Muscle of leg (tissue), 16 donors: ENCODE measurements at places on chromosomes 11 and 22. TPM values are rescaled to one million over a fixed set of nuclear protein-coding genes. Genes with fewer than 3 reads are reported as not detected.

KDM4E gene
- total RNA-seq, result not detected

DNA sequence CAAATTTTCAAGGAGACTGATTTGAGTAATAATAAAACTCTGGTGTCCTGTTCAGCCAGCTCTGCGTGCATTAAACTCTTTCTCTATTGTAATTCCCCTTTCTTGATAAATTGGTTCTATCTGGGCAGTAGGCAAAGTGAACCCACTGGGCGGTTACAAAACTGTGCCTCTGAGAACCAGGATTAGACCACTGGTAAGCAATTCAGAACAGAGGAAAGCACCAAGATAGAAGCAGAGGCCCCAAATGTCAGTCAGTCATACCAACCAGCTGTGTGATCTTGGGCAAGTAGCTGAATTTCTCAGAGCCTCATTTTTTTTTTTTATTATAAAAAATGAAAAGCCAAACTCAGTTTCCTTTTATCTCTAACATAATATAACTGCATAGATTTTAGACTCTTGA is 54.9 kb downstream of the TRIM44 start:
- DNase-seq, result no peak

DNA sequence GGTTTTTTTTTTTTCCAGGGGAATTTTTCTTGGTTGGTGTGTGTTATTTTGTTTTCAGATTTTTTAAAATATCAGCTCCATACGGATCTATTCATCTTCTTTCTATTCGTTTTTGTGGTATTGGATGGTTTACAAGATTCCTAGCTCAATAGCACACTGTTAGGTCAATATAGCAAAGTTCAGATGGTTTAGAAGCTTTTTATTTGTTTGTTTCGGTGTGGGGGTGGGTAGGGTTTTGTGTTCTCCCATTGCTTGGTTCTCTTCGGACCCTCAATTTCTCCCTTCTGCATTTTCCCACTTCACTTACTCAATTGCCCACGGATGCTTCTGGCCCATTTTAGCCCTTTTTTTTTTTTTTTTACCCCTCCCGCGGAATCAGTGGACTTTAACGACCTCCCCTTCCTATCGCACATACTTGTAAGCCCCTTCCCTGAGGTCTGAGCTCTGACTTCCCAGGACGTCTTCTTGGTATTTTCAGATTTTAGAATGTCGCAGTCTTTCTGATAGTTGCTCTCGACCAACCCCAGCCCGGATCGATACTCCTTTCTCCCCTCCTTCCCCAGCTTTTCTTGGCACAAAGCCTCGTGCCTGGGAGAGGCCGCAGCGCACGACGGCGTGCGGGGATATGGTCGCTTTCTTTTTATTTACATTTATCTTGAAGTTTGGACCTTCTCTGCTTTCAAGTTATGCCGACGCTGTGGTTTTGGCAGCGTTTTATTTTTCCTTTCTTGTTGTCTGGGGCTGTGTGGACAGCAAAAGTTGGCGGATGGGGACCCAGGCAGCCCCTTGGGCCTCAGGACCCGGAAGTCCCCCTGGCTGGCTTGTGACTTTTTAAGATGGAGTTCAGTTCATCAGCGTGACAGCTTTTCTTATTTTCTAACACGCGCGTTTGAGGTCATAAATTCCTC is 4.4 kb upstream of the SPDYC start:
- DNase-seq, result peak; percentile 52

GRCh38 chr11:23236826-23237555 is 376.7 kb upstream of the CCDC179 start:
- no peak for DNase-seq

- DNase-seq, result peak; percentile 28
Measured at GRCh38 chr22:28999919-29000556, 61.6 kb downstream of the C22orf31 start.

RAG1 gene
- total RNA-seq, result 5.8 TPM

DNA sequence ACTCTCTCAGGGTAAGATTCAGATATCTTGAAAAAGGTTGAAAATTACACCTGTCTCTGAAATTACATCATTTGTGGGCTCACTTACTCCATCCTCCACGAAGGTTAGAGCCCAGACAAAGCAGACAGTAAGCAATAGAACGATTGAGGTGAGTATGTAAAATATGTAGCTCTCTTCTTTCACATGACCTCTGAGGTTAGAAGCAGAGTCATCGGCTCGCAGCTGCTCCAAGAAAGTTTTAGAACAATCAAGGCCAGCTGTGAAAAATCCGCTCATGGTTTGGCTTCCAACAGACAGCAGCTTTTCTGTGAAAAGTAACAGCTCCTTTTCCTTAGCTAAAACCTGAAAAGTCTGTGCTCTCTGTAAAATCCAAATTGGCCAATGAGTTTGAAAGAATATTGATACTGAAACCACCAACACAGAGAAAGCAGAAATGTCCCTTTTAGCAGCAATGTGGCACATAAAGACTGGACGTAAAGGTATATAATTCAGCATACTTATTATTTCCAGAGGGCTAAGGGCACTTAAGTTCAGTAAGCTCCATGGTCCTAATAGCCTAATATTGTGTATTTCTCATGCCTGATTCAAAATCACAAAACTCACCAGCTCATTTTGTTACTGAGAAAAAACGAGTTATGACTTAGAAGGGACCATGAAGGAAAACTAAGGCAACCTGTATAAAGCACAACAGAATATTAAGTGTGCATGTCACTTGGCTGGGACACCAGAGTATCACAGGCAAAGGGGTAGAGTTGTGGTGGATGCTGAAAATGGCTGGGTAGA is 78.2 kb downstream of the FAM76B start:
- DNase-seq, result peak; percentile 84

DNA sequence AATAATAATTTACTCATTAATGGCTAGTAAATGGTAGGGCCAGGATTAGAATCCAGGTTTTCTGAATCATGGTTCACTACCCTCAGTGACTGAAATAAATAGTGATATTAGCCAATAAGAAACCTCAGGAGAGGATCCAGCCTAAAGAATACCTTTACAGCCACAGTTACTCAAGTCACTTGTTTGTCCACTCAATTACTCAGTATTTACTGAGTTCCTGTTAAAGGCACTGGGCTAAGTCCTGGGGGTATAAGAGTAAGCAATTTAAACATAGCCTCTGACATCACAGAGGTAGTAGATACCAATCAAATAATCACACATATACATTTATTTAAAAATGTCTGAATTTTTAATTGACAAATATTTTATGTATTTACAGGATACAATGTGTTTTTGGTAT is 56.8 kb upstream of the GAB2 start:
- DNase-seq, result no peak

- no peak for DNase-seq
Measured at GRCh38 chr22:22995166-22995565, 75.2 kb upstream of the GNAZ start.

- no peak for DNase-seq
Measured at GRCh38 chr11:16783321-16783801, 44.9 kb downstream of the C11orf58 start.

SIDT2 gene
- total RNA-seq, result 14.8 TPM

OR4D11 gene
- not detected for total RNA-seq

DNA sequence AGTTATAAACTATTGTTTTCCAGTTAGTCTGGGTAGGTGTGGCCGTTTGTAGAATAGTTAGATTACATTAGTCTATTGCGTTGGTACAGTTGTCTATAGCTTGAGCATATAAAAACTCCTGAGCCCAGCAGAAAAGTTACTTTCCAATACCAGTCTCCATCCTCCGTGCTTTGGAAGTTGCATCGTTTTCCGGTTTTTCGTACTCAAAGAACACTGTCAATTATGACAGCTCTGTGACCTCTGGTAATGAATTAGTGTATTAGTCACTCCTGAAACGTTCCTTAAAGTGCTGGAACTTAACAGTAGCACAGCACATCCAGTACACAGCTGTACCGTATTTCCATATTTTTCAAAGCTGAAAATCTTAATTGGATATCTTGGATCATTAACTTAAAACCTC is 808 bp upstream of the MSANTD2 start:
- DNase-seq, result peak; percentile 52

CTSD gene
- 56.9 TPM for total RNA-seq

GRCh38 chr11:15911377-15912044 is 444.8 kb downstream of the SOX6 start:
- DNase-seq, result peak; percentile 66
